ENCODE measurements at places on chromosomes 5 and 9.

- no peak for DNase-seq
These were observed 355.7 kb upstream of the IRX2 start for GRCh38 chr5:3107156-3107611.

DNA sequence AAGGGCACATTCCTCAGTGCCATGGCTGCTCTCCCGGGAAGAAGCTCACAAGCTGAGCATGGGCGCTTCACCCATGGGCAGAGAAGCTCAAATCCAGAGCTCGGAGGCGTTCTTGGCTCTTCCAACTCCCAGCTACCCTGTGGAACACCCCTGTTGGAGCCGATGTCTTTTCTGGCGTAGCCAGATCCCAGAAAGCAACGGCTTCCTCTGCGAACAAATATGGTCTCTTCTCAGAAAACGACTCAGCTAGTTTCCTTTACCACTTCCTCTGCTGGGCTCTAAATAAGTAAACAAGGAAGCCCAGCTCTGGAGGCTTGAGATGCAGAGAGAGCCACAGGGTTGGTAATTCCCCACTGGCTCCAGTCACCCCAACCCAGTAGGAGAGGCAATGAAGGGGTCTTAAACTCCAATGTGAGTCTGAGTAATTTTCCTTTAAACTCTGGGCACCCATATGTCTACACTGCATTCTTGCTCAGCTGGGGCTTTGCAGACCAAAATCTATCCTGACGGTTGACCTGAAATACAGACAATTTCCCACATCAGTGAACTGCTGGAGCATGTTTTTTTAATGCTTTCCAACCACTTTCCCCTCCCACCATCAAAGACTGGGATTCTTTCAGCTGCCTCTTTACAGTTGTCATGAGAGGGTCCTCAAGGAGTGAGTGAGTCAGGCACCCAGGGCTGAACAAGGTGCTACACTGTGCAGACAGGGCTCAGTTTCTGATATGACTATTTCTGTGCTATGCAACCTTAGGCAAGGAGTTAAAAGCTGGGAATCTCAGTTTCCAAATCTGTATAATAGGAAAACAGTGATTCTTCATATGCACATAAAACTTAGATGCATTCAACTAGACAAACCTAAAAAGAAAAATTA is at the start of gene LCP2:
LCP2 (minus strand) TSS at position 189 of the 874 bp plus-strand sequence; CDS start at position 23, 166 bp downstream.
- DNase-seq = peak; percentile 29

- DNase-seq = no peak
These were observed 9.1 kb downstream of the NDFIP1 start for GRCh38 chr5:142117579-142118151.

DNA sequence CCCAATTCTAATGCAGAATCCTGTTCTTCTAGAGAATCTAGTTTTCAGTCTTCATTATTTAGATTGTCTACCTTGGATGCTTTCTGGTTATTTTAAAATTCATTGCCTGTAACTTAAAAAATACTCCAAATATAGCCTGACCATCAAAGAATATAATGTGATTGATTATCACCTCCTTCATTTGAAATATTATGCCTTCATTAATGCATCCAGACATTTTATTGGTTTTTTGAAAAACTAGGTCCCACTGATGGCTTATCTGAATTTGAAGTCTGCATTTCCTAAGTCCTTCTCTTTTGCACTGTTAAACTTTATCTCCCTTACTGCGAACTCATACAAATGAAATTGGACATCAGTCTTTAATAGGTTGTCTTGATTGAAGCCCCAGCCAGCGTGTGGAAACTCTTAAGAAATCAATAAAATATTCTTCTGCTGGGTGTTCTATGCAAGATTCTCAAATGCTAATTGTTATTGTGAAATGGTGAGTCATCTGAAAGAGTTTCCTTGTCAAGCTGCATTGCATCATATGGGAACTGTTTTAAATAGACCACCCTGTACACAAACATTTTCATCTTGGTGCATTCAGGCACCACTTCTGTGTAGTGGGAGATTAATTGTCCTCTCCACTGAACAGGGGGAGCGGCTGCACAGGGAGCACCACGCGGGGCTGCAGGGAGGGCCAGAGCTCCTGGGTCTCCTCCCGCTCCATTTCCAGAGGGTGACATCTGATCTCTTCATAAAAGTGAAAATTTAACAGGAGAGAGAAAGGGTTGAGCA is 92.3 kb upstream of the FANCC start:
- DNase-seq = no peak

GRCh38 chr5:170471551-170472178 is 32.2 kb upstream of the KCNIP1 start:
- DNase-seq = no peak

DNA sequence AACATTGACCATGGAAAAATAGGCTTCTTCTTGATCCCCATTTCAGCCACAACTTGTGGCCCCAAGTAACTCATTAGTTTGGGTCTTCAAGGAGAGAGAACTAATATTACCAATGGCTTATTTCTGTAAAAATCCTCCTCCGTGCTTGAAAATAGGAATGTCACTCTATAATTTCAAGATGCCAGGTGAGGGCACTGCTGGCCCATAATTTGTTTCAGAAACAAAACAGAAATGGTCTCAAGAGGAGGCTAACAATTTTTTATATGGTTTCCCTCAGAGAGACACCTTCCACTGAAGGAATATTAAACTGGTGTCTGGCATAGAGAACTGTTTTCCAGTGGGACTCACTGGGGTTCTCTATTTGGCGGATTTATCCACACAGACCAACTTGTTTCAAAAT is 437.0 kb upstream of the TRPC7 start:
- DNase-seq = no peak
